ENCODE measurements at places on chromosomes 1 and 21.

DNA sequence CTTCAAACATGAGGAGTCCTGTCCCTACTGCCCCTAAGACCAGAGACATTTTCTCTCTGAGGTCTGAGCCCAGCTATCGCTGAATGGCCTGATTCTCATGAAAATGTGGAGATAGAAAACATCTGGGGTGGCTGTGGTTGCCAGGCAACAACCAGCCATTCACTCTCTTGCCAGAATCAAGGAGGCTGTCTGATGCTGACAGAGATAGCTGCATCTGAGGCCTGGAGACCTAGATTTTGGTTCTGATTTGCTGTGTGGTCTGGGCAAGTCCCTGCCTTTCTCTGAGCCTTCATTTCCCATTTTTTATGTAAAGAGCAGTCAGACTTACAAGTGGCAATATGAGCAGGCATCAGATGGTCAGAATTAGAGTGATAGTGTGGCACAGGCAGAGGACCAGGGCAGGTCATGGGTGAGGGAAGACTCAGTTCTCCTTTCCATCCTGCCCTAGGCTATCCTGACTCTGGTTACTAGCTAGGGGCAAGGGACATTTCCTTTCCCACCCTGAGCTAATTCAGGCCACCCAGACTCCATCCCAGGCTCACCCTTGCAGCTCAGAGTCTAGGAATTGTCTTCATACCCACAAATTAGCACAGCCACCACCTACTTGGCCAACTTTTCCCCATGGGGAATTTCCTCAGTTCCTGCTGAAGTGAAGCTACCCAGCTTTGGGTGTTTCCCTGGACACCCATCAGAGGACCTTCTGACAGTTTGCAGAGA is 20.0 kb upstream of the RNF19B start:
- peak; percentile 84 for DNase-seq

DNA sequence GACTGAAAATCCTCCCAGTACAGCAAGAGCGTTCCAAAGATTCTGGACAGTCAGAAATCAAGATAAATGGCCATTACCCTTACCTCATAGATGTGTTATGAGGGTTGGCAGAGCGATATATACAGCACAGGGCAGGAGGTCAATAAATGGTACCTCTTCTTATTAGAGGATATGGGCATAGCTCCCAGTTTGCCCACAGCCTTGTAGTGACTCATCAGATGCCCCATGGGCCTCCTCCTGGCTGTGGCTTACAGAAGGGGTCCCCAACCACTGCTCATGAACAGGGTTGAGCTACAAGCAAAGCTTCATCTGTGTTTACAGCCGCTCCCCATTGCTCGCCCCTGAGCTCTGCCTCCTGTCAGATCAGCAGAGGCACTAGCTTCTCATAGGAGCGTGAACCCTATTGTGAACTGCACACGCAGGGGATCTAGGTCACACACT is 7.3 kb upstream of the IFNGR2 start:
- DNase-seq = no peak

DNA sequence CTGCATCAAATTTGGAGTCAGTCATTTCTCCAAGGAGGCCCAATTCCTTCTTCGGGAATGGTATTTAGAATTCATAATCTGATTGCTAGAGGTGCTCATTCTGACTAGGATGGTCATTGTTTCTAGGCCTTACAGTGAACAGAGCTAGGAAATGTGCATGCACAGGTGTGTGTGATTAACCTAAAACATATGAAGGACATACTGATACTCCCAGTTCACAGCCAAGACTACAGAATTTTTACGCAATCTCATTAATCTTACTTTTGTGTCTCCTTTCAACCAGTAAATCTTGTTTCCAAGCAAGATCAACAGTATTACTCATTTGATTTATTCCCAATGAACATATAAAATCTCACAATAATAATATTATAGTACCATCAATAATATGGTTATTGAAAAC is 47.1 kb downstream of the NFASC start:
- DNase-seq = no peak

DNA sequence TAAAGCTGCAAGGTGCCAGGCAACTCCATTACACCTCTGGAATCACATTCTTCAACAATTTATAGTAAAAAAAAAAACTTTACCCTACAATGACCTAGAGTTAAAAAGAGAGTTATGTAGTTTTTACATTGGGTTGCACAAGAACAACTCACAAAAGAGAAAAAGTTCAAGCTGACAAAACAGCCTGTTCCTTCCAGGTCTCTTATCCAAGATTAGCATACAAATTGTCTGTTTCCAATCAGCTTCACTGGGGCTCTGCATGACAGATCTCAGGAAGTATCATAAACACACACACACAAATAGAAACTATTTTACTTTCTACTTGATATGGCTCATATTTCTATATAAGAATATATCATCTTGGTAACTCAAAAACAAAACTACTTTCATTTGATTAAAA is 154.6 kb downstream of the PCNX2 start:
- no peak for DNase-seq

DNA sequence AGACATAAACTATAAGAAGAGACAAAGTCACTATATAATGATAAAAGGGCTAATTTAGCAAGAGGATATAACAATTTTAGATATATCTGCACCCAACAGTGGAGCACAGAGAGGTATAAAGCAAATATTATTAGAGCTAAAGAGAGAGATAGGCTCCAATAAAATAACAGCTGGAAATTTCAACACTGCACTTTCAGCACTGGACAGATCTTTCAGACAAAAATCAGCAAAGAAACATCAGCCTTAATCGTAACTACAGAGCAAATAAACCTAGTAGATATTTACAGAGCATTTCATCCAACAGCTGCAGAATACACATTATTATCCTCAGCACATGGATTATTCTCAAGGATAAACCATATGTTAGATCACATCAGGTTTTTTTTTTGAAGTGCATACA is 642.9 kb downstream of the AMY1C start:
- no peak for DNase-seq

- no peak for DNase-seq
These were observed 72.5 kb upstream of the CLDN14 start for GRCh38 chr21:36552434-36552785.

DNA sequence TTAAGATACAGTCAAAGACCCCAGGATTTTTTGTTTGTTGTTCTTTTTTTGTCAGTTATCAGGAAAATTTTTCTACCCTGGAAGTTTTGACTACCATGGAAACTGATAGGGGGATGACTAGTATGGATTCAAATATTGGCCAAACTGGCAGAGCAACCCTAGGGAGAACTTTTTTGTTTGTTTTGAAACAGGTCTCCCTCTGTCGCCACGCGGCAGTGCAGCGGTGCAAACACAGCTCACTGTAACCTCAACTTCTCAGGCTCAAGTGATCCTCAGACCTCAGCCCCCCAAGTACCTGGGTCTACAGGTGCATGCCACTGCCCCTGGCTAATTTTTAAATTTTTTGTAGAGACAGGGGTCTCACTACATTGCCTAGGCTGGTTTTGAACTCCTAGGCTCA is 46.6 kb downstream of the TOR3A start:
- DNase-seq = no peak

DNA sequence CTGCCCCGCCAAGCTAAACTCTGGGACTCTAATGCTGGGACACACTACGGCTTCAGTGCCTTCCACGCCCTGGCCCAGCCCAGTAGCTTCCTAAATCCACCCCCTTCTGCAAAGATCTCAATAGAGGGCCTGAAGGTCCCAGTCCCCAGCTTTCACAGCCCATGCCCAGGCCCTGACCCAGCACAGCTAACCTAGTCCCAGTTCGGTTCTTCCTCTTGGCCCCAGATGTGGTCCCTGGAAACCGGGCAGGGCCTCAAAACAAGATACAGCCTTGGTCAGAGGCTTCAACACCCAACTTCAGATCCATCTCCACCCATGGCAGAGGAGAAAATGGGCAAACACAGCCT is 646 bp upstream of the PDZK1IP1 start:
- DNase-seq = no peak

DNA sequence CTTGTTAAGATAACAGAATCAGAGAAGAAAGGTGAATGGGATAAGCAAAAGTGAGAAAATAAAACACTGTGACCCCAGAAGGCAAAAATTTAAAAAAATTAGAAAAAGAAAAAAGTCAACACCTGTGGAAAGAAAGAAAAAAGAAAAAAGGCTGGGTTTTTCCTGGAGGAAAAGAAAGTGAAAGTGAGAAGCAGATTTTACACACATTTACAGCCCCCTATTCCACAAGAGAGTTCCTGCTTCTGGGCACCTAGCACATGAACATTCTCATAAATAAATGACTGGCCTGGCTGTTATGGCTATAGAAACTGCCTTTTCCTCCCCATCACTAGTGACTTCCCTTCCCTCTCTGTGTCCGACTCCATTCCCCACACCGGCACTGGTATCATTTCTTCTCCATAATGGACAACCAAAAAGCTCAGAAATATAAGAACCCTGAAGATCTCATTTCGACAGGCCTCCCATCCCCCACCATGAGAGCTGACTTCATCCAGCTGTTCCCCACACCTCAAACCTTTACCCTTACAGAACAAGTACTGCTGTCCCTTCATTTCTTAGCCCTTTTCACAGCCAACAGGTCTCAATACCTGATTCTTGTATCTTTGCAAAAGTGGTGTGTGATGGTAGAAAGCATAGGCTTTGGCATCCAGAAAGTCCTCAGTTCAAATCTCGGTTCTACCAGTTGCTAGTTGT is 12.6 kb downstream of the MTF1 start:
- no peak for DNase-seq

DNA sequence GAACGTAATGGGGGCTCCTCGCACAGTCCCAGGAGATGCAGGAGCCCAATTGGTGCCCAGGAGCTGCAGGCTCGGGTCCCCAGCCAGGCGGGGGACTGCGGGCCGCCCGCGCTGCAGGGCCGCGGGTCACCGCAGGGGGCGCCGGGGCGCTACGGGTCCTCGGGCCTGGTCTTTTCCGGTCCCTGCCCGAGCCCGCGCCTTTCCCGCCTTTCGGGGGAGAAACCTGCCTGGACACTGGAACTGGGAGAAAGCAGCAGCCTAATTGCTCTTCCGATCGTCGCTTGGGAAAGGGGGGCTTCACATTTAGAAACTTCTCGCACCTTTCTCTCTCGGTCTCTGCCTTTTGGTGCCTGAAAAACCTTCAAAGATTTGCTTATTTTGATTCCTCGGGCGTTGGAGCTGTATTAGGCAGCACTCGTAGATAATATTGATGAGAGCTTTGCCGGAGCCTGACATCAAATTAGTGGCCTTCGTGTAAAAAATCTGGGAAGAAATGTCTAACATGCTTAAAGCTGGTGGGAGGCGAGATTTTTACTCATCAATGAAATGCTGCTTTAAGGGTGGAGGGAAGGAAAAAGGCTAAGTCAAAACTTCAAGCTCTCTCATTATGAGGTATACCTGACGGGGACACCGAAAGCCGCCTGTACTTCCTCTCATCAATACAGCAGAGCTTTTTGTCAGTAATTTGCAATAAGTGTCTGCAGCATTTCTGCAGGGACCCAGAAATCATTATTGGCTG is 12.6 kb upstream of the BARHL2 start:
- DNase-seq = peak; percentile 50

GRCh38 chr1:18123467-18123992 is 15.9 kb downstream of the IGSF21 start:
- DNase-seq = no peak

- DNase-seq = peak; percentile 42
These were observed 448 bp downstream of the G0S2 start for GRCh38 chr1:209675565-209676154.

GRCh38 chr1:232568331-232568852 is 61.5 kb downstream of the SIPA1L2 start:
- no peak for DNase-seq

- no peak for DNase-seq
These were observed 839.1 kb upstream of the ADGRL2 start for GRCh38 chr1:80961464-80962190.

DNA sequence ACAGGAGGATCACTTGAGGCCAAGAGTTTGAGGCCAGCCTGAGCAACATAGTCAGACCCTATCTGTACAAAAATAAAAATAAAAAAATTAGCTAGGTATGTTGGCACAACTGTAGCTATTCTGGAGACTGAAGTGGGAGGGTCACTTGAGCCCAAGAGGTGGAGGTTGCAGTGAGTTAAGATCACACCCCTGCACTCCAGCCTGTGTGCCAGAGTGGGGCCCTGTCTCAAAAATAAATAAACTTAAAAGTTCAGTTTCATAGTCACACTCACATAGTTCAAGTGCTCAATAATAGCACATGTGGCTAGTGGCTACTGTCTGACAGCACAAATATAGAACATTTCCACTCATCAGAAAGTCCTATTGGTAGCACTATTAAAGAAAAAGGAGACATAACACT is 5.2 kb upstream of the EVI5 start:
- DNase-seq = no peak

DNA sequence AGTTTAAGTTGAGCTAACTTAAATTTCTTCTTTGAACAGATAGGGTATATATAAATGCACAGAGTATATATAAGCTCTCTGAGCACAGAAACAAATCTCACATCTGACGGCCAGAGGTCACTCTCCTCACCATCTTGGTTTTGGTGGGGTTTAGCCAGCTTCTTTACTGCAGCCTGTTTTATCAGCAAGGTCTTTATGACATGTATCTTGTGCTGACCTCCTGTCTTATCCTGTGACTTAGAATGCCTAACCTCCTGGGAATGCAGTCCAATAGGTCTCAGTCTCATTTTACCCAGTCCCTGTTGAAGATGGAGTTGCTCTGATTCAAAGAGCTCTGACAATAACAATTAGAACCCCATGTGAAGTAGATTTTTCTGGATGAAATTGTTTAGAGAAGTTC is 1.6 kb upstream of the MOV10 start:
- DNase-seq = no peak

DNA sequence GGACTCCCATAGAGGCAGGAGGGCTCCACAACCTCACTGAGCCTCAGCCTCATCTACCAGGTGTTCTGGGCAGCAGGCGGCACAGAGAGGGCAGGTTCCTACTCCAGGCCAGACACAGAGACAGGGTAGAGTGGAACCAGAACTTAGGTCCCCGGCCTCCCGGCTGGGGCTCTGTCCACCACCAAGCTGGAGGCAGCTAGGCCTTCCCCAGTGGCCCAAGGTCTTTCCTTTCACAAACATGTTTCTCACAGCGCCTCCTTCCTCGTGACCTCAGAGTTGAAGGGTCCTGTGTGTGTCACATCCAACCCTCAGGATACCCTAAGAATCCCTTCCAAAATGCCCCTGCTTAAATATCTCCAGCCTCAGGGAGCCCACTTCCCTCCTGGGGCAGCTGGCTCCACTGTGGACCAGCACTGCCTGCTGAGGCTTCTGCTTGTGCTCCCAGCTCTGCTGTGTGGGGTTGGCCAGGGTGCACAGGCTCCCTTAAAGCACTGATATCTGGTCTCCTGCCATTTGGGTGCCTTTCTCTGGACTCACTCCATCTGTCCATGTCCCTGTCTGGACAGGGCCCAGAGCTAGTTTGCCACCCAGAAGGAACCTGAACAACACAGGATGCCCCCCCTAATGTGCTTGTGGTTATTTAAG is 33.2 kb upstream of the MAGOH start:
- DNase-seq = no peak

Data from SK-N-DZ (cell line).